ENCODE measurements at places on chromosomes 5 and 9.

- no peak for DNase-seq
Observed at GRCh38 chr5:9295466-9295801, 250.4 kb downstream of the SEMA5A start.

DNA sequence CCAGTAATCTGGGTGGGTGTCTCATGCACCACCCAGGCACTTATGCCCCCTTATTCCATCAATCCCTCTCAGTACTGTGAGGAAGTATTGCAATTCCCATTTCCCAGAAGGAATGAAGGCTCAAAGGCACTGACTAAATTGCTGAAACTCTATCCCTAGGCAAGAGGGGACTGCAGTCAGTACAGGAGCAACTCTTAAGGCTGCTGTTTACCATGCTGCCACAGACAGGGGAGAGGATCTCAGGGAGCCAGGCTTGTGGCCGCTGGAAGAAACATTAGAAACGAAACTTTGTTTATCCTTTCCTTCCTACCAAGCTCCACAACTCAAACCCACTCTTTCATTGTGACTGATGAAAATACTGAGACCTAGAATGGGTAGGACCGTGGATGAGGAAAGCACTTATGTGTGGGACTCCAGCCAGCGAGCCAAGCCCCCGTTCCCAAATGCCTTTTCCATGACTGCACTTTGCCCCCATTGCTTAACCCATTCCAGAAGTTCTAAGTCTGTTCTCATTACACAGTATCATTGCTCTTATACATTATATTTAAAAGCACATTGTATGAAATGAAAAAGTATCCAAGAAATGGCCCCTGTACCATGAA, 54.3 kb downstream of the TLE1 start:
- no peak for DNase-seq

- no peak for DNase-seq
Observed at GRCh38 chr5:27008604-27009539, 29.5 kb downstream of the CDH9 start.

GRCh38 chr5:15475367-15475766, 24.6 kb upstream of the FBXL7 start:
- no peak for DNase-seq

GRCh38 chr9:126089789-126090188, 236.8 kb upstream of the MVB12B start:
- DNase-seq = no peak

- no peak for DNase-seq
Observed at GRCh38 chr5:178206166-178207101, 2.1 kb downstream of the HNRNPAB start.

- no peak for DNase-seq
Observed at GRCh38 chr9:130259044-130259443, 6.5 kb upstream of the HMCN2 start.

DNA sequence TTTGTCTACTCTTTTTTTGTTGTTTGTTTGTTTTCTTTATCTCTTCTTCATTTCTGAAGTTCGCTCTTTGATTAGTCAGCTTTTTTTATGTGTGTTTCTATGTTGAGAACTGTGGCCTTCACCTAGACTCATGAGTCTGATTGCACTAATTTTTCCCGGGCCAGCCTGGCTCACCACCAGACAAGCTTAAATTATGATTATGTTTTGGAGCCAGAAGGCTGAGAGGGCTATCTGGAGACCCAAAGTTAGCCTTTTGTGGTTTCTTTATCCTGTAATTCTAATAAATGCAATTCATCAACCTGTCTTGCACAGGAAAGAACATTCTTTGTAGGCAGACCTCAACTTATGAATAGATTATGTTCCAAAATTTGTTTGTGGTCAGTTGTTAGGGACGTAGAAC, 20.8 kb upstream of the ACTBL2 start:
- no peak for DNase-seq

DNA sequence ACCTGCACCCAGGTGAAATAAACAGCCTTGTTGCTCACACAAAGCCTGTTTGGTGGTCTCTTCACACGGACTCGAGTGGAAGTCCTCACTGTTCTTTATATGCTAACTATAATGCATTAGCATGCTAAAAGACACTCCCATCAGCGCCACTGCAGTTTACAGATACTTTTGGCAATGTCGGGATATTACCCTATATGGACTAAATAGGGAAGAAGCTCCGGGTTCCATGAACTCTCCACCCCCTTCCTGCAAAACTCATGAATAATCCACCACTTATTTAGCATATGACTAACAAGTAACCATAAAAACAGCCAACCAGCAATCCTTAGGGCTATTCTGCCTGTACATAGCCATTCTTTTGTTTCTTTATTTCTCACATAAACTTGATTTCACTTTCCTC, 426.2 kb upstream of the PTPRD start:
- no peak for DNase-seq

GRCh38 chr9:4371108-4371507, 71.2 kb upstream of the GLIS3 start:
- no peak for DNase-seq

DNA sequence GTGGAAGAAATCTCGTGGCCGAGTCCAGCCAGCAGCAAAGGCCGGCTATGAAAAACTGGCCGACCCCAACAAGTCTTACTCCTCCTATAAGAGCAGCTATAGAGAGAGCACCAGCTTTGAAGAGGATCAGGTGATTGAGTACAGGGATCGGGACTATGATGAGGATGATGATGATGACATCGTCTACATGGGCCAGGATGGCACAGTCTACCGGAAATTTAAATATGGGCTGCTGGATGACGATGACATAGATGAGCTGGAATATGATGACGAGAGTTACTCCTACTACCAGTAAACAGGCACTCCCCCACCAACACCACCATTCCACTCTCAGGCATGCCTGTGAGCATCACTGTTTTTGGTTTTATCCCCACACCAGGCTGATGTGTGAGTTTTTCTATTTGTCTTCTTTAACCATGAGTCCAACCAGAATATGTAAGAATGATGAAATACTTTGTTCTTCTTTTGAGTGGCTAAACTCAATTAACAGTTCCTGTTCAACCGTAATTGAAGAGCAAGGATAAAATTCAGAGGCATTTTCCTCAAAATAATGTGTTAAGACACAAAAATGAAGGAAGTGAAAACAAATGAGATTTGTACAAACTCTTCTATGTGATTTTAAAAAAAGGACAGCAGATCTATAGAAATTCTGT, 35.5 kb downstream of the RFK start:
- no peak for DNase-seq

DNA sequence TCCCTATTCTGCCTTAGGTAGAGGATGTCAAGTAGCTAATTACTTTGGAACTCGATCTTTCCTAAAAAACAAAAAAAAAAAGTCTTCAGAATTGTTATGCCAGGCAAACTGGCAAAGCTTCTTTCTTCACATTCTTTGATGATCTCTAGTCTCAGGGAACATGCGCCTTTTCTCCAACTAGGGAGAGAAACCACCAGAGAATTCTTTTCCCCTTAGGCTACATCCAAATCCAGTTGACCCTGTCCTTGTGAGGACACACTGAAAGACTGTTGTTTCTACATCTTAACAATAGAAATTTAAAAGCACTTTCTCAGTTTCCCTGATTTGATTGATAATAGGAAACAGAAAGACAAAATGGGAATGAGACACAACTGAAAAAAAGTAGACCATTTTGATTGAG, 94.7 kb upstream of the ITGA2 start:
- DNase-seq = no peak

DNA sequence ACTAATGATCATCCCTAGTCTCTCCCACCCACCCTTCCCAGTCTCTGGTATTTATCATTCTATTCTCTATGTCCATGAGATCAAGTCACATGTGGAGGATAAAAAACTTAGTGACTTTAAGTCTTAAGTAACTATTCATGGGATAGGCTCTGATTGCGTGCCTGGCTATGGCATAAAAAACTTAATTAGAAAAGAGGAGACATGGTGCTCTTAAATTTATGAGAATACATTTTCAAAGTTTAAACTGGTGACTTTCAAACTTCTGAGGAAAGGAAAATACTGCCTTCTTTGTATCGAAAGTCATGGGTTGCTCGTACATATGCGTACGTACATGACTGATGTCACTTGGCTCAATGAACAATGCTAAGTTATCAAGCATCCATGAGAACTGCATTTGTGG, 18.2 kb upstream of the TYRP1 start:
- no peak for DNase-seq

GRCh38 chr5:55936100-55936693, 58.6 kb downstream of the IL6ST start:
- DNase-seq = peak; percentile 68

- no peak for DNase-seq
Observed at GRCh38 chr5:44546286-44546685, 157.1 kb upstream of the FGF10 start.

GRCh38 chr5:146188358-146188757, 5.9 kb upstream of the LARS1 start:
- DNase-seq = no peak

DNA sequence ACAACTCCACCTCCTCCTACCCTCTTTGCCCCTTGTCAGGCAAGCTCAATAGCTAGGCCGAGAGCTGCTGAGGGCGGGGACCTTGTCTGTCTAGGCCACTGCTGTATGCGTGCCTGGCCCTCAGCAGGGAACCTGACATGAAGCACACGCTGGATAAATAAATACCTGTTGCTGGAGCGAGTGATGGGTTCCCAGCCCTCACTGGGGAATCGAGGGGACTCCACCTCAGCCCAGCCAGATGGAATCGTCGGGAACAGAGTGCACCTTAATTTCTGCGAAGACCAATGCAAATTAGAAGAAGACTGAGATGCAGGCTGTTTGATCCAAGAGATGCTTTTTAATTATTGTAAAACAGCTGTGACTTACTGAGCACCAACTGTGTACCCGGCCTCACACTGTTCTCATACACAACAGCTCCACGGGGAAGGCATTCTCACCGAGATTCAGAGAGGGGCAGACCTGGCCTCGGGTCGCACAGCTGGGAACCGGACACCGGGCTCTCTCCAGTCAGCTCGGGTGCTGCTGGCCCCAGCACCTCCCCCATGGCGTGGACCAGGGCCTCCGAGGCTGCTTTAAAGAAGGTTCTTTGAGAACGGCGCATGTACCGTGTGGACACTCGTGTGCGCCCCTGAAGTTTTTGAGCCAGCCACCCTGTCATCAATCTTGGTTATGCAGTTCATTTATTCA, 109.7 kb upstream of the IER5L start:
- DNase-seq = no peak

DNA sequence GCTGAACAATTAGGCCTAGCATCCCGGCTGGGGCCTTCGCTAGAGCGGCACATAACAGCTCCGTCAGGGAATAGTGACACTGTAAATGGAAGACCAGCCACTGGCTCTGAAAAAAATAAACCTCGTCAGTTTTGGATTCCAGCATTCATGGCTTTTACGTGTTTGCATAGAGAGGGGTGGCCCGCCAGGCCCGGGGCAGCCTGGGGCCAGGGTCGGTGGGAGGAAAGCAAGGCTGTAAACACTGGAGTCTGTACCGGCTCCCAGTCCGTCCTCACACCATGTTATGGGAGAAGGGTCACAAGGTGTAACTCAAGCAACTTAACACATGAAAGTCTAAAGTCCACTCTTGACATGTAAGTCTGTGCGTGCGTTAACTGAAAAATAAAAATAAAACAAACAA, 11.2 kb downstream of the CCNI2 start:
- DNase-seq = no peak

DNA sequence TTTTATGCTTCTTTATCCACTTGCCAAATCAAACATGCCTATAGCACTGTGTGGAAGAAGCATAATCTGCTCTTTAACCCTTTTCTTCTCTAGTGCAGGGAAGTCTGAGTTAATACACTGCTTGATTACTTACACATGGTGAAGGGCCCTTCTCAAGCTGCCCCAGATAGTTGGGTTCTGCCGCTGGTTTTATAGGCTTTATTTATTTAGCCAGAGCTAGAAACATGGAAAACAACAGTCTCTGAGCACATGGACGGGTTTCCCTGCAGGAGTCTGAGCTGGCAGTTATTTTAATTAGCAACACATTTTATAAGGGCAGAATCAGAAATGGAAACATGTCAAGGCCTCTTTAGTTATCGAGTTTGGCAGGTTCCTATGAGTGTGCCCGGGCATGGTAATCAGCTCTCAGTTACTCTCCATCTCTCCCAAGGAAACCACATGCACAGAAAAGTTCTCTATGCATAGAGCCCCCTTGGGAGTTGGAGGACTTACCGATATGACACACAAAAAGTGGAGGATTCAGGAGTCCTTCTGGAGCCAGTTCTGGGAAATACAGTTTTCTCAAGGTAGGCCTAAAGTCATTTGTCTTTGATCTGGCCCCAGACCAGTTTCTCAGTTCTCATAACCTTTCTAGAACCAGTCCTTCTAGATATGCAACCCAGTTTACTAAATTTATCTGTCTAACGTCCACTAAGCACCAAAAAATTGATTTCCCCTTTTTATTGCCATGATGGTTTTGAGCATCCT, 564.8 kb downstream of the ACTL7B start:
- DNase-seq = no peak

DNA sequence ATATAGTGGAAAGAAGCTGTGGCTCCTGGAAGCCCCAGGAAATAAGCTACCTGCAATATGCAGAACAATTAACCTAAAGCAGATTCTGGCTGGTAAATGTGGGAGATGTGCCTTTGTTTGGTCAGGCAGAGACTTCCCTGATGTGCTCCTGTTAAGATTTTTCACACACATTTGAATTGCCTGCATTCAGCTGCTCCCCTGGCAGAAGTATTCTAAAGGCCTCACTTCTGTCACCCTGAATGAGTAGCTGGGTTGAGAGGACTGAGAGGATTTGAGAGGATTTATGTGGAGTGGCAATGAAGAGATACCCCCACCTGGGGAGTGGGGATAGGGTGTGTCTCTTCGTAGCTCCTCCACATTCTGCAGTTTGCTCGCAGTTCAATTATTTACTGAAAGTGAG, 130.5 kb downstream of the ST8SIA4 start:
- no peak for DNase-seq

DNA sequence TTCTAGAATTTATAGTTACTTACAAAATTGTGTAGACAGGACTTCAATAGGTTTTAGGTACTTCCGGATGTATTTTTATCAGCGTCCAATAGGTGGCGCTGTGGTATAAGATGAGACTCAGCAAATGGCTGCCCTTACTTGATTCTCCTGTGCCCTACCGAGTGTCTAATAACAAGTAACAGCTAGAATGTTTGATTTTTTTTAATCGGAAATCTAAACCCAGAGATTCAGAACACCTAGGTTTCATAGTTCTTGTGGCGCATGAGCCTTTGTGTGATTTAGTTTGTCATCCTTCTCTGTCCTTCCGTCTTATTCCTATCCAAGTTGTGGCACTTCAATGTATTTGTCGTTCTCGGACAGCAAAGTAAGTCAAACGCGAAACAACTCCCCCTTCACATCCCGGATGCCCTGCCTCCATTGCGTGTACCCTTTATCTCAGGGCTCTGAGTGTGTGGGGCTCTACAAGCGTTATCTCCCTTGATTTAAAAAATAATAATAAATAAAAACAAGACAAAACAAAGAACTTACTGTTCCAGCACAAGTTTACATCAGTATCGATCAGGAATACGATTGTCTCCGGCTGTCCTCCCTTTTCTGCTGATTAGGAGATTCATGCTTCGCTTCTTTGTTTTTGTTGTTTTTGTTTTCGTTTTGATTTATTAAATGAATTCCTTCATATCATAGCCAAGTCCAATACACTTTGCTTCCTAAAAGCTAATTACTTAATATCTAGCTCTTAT, 50.7 kb upstream of the SLC30A5 start:
- DNase-seq = peak; percentile 74

All from T-helper 2 cell treated with Interferon-gamma antibody and Interleukin-4, amounts not matched to agents 5 μg/mL and 100 μg/mL, for 36 hours (primary cell).